ENCODE measurements at places on chromosomes 16 and 17.

GRCh38 chr16:13982451-13982850, 62.5 kb downstream of the ERCC4 start:
- DNase-seq, result no peak

DNA sequence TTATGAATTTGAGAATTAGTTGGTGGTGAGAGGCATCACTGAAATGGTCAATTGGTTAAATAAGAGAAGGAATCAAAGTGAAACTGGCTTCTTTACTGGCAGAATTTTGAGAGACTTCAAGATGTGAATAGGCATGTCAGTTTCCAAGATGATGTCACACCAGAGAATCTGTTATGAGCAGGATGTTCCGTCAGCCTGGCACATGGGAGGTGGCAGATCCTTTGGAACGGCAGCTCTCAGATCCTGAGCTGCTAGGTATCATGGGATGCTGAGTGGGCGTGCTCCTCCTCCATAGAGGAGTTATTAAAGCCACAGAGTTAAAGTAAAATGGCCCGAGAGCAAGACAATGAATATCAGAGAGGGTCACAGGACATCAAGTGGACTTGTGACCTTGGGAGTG, 444.3 kb upstream of the HSBP1 start:
- no peak for DNase-seq

GRCh38 chr16:2028620-2029220, 2.0 kb downstream of the NHERF2 start:
- no peak for DNase-seq

GRCh38 chr17:7407485-7408251, at the start of gene NLGN2:
Gene NLGN2, plus strand, starts transcription at chr17:7407845. Its CDS starts 411 bp downstream, at chr17:7408256.
- DNase-seq, result no peak

- no peak for DNase-seq
These were observed 208.5 kb downstream of the MAF start for GRCh38 chr16:79392081-79392480.

- no peak for DNase-seq
These were observed 164.6 kb downstream of the CPPED1 start for GRCh38 chr16:12639044-12639443.

- peak; percentile 94 for DNase-seq
These were observed 21.2 kb downstream of the PDILT start for GRCh38 chr16:20383106-20384029.

GRCh38 chr16:14553447-14553846, 76.6 kb downstream of the PARN start:
- DNase-seq, result no peak

- DNase-seq, result no peak
These were observed 13.1 kb downstream of the FBXO39 start for GRCh38 chr17:6789146-6789545.

GRCh38 chr17:36856222-36856621, 81.1 kb upstream of the LHX1 start:
- no peak for DNase-seq

- DNase-seq, result no peak
These were observed 17.2 kb downstream of the CORO7 start for GRCh38 chr16:4399001-4399730.

DNA sequence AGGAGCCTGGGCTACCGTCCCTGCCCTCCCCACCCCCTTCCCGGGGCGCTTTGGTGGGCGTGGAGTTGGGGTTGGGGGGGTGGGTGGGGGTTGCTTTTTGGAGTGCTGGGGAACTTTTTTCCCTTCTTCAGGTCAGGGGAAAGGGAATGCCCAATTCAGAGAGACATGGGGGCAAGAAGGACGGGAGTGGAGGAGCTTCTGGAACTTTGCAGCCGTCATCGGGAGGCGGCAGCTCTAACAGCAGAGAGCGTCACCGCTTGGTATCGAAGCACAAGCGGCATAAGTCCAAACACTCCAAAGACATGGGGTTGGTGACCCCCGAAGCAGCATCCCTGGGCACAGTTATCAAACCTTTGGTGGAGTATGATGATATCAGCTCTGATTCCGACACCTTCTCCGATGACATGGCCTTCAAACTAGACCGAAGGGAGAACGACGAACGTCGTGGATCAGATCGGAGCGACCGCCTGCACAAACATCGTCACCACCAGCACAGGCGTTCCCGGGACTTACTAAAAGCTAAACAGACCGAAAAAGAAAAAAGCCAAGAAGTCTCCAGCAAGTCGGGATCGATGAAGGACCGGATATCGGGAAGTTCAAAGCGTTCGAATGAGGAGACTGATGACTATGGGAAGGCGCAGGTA, 762 bp downstream of the CDK12 start:
- peak; percentile 89 for DNase-seq

GRCh38 chr17:2174014-2174413, 119.1 kb downstream of the HIC1 start:
- DNase-seq, result no peak

- DNase-seq, result no peak
These were observed 107.1 kb downstream of the VPS53 start for GRCh38 chr17:607361-608147.

DNA sequence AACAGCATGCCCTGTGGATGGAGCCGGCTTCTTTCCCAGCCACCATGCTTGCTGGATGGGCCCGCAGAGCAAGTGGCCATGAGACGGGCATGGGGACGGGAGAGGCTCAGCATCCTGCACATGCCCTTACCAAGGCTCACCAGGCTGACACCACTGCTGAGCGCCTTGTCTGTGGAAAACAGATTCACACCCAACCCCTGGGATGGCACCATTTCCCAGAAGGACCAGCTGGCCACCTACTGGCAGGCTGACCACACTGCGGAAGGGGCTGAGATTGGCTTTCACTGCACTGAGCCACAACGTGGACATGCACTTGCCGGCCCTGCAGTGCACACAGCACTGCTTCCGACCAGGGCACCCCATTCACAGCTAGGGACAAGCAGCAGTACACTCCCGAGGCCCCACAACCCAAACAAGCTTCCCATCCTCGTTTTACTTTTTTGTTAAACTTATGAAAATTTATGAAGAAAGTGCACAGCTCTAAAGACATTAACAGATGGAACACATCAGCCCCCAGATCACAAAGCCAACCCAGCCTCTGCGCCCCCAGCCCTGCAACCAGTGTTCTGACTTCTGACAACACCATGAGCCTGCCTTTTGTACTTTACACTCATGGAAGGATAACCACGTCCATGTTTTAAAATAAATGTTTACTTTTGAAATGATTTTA, 13.9 kb upstream of the KRTAP17-1 start:
- peak; percentile 94 for DNase-seq

GRCh38 chr17:59811209-59811608, 81.5 kb downstream of the TUBD1 start:
- no peak for DNase-seq

GRCh38 chr17:40190197-40191021, 13.1 kb downstream of the RAPGEFL1 start:
- peak; percentile 94 for DNase-seq

DNA sequence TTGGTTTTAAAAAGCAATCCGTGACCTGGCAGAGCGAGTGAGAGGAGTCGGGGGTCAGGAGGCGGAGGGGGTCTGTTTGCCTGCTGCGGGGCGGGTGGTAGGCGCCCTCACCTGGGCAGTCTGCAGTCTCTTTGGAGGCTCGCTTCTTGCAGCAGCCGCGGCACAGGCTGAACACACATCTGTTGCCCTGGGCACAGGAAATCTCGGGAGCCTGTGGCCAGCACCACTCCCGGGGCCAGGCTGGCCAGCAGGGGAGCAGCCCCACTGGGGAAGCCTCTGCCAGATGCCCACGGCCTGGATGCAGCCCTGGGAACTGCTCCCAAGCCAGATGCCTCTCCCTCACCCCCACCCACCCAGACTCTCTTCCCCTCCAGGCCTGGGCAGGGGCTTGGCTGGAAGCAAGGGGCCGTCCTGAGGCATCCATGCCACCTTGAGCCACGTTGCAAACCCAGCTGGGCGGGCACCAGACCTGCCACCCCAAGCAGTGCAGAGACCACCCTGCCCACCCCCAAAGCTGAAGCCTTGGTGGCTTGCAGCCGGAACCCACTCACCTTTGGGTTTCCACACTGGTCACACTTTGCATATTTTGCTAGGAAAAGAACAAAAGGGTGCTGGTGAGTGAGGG, 6.6 kb downstream of the GPS1 start:
- DNase-seq, result no peak

DNA sequence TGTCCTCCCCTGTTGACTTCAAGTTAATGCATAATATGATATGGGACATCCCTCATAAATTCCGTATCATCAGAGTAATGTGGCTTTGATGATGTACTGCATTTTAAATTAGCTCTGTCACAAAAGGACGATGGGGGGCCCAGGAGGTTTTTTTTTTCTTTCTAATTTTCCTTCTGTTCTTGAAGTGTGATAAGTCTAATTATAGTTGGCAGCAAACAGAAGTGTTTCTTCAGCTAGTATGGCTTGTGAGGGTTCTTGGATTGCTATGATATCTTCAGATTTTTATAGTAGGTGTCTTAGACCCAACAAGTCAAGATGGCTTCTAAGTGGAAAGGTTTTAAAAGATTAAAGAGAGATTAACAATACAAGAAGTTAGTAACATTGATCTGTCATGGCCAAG, 796.2 kb upstream of the RBFOX1 start:
- no peak for DNase-seq

DNA sequence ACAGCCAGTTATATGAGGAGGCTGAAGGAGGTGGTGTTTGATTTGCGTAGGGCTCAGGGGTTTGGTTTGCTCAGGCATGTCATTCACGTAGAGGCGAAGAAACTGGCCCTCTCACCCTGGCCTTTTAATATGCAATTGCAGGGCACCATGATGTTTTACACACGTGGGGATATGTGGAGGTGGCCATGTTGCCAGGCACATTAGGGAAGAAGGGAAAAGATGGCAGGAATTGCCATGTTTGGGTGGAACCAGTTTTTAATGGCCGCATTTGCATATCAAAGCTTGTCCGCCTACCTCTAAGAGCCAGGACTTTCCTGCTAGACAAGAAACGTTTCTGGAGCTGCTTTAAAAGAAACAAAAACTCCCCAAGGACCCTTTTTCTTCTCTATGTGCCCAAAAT, 1483.7 kb upstream of the GOT2 start:
- peak; percentile 51 for DNase-seq

DNA sequence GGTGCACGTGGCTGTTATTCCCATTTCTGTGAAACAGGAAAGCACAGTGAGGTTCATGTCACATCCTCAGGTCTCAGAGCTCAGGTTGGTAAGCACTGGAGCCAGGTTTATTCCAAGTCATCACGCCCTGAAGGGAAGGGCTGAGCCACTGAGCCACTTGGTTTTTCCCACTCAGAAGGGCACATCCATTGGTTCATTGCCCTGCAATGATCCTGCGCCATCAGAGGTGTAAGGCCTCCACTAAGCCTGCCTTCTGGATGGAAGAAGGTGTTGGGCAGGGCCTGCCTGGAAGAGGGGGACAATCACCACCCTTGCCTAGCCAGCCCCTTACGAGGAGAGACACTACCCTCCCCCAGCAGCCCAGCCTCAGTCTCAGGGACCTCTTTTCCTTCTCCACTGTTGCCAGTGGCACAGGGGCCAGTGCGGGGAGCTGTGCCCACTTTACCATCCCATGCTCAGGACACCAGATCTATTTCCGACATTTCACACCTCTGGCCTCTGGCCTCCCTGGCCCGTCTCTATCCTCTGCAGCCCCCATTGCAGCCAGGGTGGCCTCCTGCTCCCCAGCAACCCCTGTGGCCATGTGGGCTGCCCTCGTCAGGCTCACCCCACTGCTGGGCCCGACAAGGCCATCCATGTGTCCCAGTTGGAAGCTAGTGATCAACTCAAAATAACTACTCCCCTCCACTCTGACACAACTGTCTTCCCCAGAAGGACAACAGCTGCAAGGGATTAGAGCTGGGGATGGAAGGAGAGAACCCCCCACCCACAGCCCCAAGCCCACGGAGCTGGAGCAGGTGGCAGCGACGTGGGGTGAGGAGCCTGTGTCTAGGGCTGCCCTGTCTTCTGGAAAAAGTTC, 29.9 kb downstream of the CFAP20 start:
- no peak for DNase-seq

DNA sequence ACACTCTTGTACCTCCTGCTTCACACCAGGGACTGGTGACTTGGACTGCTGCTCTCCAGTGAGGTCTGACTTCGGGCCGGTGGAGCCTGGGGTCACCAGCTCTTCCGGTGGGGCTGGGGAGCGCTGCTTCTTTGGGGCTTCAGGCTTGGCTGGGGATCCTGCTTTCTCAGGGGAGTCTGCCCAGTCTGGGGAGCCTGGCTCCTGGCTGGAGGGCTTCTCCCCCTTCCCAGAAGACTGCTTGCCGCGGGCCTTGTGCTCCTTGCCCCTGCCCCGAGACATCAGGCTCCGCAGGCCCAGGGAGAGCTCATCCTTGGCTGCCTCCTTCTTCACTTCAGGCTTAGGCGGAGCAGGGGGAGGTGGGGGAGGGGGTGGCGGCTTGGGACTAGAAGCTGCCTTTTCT, 52.4 kb downstream of the MYO18A start:
- DNase-seq, result no peak

DNA sequence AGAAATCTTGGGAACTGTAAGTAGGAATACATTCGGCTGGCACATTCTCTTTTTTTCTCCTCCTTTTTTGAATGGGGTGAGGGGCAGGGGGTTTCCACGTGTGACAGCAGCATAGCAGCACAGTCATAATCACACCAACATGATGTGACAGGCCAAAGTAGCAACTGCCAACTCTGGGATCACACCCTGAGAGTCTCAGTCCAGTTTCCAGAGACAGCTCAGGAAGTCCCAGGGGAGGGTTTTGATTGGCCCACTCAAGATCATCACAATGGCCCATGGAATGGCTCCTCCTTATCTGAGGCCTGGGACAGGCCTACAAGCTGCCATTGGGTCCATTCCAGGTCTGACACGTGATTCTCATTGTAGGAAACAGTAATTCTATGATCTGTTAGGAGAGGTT, 207.1 kb upstream of the ASIC2 start:
- DNase-seq, result no peak

- no peak for DNase-seq
These were observed 142.5 kb upstream of the ELAC2 start for GRCh38 chr17:13160296-13160695.

GRCh38 chr17:7416323-7416722, 3.8 kb upstream of the SPEM1 start:
- no peak for DNase-seq

DNA sequence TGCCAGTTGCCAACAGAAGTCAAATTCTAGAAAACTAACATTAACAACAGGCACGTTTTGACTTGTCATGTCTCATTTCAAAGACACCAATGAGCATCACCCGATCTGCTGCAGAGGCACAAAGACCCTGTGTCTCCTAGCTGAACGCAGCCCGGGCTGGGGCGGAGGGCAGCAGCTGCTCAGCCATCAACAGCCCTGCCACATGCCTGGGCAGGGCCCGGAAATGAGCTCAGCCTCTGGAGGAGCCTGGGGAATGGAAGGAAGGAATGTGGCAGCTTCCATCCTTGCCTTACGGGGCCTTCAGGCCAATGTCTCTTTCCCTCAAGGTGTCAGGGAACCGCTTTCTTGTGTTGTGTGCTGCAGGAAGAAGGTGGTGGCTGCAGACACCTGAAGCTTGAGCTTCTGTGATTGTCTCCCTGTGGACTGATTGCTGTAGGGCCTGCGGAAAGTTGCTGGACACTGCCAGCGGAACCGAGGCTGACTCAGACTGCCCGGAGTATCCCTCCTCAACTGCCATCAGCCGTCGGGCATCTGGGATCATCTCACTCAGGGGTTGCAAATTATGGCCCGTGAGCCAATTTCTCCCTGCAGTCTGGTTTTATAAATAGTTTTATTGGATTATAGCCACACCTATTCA, 7.3 kb downstream of the CDH13 start:
- peak; percentile 59 for DNase-seq
